ENCODE measurements at places on chromosomes 12 and 14.
A peak's percentile ranks its signal among the peaks of the same experiment; 100 is the strongest.

- DNase-seq, result peak; percentile 37
Observed at GRCh38 chr14:64232095-64232838, 61.9 kb downstream of the ESR2 start.

DNA sequence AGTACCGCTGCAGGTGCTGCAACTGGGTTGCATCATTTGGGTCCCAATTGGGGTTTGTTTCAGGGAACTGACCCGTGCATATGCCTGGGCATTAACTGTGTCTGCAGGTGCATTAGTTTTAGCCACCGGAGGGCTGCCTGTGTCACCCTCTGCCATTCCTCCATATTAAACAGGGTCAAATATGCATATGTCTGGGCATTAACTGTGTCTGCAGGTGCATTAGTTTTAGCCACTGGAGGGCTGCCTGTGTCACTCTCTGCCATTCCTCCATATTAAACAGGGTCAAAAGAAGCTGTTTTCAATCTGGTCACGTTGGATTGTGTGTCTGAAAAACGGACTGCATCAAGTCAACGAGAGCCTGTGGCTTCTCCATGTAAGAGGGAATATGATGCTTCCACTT, 1317.0 kb downstream of the TMEM121 start:
- no peak for DNase-seq

DNA sequence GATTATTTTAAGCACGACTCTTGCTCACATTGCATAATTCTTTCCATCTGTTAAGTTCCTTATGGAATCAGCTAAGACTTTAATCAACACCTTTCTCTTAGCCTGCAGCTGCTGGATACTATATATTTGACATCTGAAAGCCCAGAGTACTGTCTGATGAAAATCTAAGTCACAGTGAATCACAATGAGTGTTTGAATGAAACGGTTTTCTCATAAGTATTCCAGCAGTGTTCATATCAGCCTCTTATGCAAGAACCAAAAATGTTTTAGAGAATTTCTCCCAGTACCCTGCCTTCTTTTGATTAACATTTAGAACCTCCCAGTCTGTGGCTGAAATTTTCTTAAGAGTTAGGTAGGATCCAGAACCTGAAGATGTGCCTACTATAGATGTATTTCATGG, 55.6 kb downstream of the FRMD6 start:
- no peak for DNase-seq

- DNase-seq, result no peak
Observed at GRCh38 chr12:62886796-62887195, 48.2 kb downstream of the PPM1H start.
